Stimulated activated CD8-positive, alpha-beta memory T cell treated with anti-CD3 and anti-CD28 coated beads, Interleukin-4, amount 100 ng/mL, for 4 hours (primary cell): ENCODE measurements at places on chromosomes 3 and 15.
A peak's percentile ranks its signal among the peaks of the same experiment; 100 is the strongest.

GRCh38 chr15:81785181-81785580 lies 260.6 kb downstream of the MEX3B start:
- DNase-seq = no peak

DNA sequence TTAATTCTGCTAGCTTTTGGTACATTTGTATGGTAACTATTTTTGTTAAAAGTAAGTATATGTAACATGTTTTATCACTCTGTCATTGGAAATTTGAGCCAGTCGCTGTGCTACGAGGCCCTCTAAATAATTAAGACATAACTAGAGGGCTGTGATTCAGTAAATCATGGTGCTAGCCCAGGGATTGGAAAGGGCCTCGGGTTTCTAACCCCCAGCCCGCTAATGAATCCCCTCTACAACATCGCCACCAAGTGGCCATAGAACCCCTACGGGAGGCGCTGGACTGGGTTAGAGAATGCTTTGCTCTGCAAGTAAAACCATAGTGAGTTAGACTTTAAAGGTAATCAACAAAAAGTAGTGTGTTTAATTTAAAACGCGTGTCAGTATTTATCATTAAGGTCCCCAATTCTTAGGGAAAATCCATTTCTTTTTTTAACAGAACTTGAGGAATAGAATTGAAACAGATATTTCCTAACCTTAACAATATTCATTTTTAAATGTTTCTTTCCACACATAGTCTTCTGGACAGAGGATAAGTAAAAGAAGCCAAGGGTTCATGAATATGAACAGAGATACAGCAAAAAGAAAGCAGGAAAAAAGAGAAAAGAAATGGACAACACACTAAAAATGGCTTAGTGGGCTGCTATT lies 744.7 kb downstream of the EPHA3 start:
- DNase-seq = no peak

GRCh38 chr3:151841801-151842200 lies 27.9 kb downstream of the AADAC start:
- DNase-seq = no peak

- DNase-seq = no peak
Observed at GRCh38 chr3:70982284-70982683, 601.2 kb downstream of the FOXP1 start.

GRCh38 chr3:46186471-46187340 lies 21.4 kb downstream of the CCR1 start:
- DNase-seq = no peak

- DNase-seq = no peak
Observed at GRCh38 chr15:50248994-50249582, 16.4 kb downstream of the HDC start.

GRCh38 chr3:85433319-85433718 lies 474.5 kb downstream of the CADM2 start:
- no peak for DNase-seq

GRCh38 chr3:103672346-103672745 lies 1237.5 kb downstream of the ZPLD1 start:
- DNase-seq = no peak

DNA sequence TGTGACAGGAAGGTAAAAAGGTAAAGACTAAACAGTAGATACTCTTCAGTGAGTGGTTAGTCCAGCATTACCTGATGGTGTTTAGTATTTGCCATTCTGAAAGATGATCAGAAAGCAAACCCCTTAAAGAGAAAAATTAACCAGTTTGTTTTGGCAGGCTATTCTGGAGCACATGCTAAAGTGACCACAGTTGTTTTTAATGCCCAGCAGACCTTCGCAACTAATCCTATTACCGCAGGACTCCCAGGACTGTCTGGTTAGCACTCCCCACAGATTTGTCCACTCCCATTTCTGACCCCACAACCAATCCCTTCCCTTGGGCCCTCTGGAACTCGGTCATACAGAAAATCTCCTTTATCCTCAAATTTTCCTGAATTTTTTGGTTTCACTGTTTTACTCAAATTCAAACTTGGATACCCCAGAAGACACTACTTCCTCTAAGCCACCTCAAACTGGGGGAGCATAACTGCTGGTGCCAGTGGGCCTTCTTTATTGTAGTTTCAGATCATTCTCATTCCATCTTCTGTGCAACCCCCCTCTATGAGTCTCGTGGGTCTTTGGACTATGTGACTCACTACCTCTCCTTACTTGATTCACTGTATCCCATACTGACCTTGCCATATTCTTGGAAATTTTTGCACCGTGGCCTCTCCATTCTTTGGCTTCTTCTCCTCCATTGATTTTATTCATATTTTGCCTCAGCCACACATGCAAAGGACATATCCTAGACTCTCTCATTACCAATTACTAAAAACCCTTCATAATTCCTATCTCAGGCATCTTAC lies 104.4 kb downstream of the RBMS3 start:
- DNase-seq = no peak

- DNase-seq = no peak
Observed at GRCh38 chr3:129688271-129688895, 81.9 kb upstream of the PLXND1 start.

- no peak for DNase-seq
Observed at GRCh38 chr3:89565098-89565497, 457.7 kb downstream of the EPHA3 start.

DNA sequence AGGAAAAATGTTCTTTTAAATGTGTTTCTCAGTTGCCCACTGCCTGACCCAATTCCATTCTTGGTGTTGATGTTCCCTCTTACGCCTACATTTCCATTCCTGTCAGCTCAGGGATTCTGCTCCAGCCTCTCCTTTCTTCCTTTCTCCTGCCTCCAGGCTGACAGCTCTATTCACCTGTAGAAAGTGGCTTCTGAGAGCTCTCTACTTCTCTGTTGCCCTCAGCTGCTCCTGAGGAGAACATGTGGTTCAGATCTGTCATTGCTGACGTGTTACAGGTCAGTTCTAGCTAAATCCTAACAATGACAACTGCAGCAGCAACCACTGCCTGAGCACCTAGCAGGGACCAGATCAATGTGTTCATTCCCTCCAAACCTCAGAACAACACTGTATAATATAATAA lies 144.9 kb upstream of the PLAAT1 start:
- DNase-seq = no peak

- no peak for DNase-seq
Observed at GRCh38 chr3:10373686-10374261, 52.9 kb upstream of the SEC13 start.

DNA sequence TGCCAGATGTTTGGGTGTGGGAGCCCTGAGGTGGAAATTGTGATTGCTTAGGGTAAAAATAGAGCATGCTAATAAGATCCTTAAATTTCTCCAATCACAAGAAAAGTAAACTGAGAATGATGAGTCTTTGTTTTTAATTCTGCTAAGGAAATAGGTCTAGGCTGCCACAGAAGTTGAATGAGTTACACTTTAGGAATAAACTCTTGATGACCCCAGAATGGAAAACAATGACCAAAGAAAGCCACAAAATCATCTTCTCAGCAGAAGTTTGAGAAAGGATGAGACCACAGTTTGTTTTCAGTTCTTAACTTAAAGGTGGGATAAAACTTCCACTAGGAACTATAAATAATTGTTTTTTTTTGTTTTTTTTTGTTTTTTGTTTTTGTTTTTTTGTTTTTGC lies 164.6 kb upstream of the BCL6 start:
- no peak for DNase-seq

GRCh38 chr15:78003539-78004008 lies 73.9 kb downstream of the TBC1D2B start:
- DNase-seq = no peak

DNA sequence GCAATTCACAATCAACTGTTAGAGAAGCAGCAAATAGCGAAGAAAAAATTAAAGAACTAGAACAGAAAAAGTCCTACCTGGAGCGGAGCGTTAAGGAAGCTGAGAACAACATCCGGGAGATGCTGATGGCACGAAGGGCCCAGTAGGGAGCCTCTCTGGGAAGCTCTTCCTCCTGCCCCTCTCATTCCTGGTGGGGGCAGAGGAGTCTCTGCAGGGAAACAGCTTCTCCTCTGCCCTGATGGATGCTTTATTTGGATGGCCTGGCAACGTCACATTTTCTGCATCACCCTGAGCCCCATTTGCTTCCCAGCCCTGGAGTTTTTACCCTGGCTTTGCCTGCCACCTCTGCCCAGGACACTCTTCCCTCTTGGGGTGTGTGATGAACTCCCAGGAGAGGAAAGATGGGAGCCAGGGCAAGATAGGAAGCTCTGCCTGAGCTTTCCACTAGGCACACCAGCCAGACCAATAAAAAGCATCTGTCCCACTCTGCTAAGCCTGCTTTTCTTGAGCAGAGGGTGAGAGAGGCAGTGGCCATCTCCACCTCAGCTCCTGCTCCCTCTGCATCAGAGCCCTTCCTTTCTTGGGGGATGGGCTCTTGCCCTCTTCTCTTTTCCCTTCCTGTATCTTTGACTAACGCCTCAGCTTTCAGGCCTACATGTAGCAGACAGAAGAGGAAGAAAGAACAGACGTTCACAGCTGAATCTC lies 39.4 kb downstream of the PPARG start:
- no peak for DNase-seq

DNA sequence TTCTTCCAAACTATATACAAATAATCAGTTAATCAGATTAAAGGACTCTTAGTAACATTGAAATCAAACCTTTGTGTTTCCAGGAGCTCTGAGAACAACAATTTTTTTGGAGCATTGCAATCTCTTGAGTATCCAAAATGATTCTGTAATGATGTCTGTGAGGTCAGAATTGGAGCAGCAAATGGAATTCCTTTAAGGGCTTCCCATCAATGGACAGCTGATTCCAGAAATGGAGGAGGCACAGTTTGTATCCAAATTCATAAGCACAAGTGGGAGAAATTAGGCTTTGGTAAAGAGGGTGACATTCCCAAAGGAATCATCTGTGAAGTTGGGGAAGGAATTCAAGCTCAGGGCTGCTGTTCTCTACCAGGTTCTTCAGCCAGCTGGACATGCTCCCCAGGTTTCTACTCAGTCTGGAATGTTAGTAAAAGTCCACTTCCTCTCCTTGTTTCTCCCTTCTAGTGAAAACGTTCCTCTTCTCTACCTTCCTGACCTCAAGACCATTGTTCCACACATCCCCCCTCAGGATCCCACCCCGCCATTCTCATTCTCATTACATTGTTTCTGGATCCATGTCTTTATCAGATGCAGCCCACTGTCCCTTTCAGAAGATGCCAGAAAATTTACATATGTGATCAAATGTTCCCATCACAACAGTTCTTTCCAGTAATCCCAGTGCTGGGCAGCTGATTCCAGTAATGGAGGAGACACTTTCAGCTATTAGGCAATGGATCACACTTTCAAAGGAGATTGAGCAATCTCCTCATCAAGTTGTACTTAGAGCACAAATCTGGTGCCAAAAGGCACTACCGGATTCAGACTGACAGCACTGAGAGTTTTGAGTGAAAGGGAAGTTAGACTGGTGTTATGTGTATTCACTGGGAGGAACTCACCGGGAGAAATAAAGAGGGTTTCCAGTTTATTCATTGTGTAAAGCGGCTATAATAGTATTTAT lies 391.3 kb upstream of the TPRG1 start:
- DNase-seq = no peak

DNA sequence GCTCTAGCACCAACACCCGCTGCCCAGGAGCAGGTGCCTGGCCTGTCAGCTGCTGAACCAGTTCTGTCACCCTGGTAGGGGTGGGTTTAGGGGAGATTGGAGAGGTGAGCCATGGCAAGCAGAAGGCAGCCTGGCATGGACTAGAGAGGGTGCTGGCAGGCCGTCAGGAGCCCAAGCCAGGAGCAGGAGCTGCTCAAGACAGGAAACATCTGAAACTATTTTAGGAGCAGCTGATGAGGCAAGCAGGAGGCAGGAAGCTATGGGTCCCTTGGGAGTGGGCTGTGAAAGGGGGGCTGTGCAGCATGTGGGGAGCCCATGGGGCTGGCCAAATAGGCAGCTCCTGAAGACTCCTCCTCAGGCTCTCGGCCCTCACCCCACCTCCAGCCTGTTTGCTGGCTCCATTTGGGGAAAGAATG lies 2.3 kb downstream of the INKA1 start:
- DNase-seq = no peak

GRCh38 chr15:73800662-73801345 lies 47.7 kb upstream of the INSYN1 start:
- DNase-seq = no peak

- DNase-seq = no peak
Observed at GRCh38 chr15:76107169-76107568, 47.4 kb downstream of the TMEM266 start.

- DNase-seq = no peak
Observed at GRCh38 chr3:3632449-3632848, 166.8 kb upstream of the LRRN1 start.

DNA sequence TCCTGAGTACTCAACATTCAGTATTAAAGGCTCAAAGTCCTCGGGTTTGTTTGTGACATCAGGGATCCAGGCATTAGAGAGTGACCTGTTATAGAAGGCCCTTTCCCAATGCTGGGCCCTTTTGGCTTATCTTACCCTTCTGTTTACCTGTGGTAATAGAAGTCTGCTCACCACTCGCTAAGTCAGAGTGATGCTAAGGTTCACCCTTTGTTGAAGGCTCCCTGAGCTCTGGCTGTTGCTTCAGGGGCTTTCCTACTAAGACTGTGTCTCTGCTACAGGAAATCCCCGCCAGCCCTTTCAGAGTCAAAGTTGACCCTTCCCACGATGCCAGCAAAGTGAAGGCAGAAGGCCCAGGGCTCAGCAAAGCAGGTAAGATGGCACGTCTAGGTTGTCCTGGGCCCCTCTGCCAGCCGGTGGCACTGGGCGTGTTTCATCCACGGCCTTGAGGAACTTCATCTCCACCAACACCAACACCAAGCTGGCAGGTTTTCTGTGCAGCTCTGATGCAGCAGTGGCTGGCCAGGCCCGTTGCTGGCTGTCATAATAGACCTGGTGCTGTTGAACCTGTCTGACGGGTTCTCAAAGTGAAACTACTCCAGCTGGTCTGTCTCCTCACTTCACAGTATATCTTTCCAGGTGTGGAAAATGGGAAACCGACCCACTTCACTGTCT lies 99.1 kb downstream of the DNASE1L3 start:
- no peak for DNase-seq

DNA sequence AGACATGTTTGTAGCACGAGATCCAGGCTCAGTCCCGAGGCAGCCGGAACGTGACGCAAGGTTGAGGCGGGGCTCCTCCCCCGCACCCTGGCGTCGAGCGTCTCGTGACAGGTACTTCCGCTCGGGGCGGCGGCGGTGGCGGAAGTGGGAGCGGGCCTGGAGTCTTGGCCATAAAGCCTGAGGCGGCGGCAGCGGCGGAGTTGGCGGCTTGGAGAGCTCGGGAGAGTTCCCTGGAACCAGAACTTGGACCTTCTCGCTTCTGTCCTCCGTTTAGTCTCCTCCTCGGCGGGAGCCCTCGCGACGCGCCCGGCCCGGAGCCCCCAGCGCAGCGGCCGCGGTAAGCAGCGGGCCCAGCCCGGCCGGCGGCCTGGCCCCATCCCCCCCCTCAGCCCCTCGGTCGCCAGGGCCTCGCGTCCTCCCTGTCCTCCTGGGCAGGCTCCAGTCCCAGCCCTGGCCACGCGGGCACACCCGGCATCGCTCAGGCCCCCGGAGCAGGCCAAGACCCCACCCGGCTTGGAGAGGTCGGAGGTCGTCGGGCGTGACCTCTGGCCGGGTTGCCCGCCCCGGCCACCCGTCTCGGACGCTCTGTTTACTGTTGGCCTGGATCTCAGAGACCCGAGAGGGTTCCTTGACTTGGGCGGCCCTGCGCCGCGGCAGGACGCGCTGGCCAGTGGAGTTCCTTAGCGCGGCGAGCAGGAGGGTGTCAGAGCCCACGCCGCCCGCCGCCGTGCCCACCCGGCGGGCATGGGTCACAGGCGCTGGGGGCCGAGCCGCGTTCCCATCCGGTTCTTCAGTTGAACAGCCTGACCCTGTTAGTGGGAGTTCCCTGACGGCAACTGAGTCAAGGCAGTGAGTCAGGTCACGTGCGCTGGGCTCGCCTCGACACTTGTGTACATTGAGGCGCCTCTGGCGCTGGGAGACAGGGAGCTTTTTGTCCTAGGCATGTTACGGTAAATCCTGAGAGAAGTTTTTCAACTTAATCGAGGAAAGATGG lies at the start of gene RAB7A:
Gene RAB7A, plus strand, starts transcription at position 161 of the 994 bp plus-strand sequence. CDS start 69,185 bp downstream, outside the sequence.
- peak; percentile 91 for DNase-seq
